Pancreas (tissue), 10 donors: ENCODE measurements at places on chromosomes 3 and 15. TPM values are rescaled to one million over a fixed set of nuclear protein-coding genes. Genes with fewer than 3 reads are reported as not detected.
A peak's percentile ranks its signal among the peaks of the same experiment; 100 is the strongest.

The MAN2A2 gene
- polyA plus RNA-seq = 57.2 TPM

The CRABP1 gene
- 11.8 TPM for polyA plus RNA-seq

DNA sequence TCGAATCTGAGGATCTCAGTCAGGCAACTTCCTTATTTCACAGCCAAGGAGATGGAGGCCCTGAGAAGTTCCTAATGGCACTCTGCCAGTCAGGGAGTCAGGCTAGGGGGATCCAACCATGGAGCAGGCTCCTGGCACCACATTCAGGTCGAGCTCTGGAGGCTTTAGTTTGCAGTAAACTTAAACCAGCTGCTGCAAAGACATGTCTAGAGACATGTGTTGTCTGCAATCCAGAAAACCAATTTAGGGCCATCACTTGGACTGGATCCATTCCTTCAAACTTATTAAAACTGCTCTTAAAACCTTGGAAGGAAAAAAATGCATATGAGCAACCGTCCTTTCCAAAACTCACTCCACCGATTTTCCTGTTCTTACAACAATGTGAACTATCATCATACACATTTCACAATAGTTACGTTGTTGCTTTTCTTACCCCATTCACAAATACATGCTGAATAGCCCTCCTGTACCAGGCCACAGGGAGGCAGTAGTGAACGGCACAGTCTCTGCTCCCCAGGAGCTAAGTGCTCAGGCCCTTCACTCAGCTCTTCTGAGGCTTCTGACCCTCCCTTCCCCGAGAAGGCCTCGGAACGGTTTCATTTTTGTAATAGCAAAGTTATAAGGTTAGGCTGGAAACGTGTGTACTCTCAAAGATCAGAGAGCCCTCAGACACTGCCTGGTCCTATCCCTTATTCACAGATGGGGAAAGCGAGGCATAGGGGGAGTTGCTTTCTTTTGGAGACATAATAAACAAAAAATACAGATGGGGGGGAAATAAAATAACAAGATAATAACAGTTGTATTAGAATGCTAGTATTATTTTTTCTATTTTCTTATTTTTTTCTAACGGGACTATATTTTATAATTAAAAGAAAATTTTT lies 20.1 kb downstream of the RFT1 start:
- no peak for DNase-seq

DNA sequence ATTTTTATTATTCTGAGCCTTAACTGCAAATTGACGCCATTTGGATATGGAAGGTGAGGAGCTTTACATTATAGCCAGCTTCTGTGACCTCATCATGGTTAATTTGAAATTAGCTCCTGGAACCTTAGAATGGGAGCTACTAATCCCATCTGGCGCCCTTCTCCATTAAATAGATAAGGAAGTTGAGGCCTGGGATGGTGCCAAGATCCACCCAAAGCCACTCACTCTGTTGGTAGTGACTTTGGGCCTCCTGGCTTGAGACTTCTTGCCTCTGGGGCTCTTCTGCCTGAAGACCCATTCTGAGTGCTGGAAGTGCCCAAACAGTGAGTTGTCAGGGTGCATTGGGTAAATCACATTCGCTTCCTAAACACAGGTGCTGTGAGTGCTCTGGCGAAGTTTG lies 12.0 kb upstream of the HMCES start:
- DNase-seq = peak; percentile 12

- DNase-seq = no peak
Observed at GRCh38 chr15:80242132-80242769, 9.8 kb downstream of the CTXND1 start.

DNA sequence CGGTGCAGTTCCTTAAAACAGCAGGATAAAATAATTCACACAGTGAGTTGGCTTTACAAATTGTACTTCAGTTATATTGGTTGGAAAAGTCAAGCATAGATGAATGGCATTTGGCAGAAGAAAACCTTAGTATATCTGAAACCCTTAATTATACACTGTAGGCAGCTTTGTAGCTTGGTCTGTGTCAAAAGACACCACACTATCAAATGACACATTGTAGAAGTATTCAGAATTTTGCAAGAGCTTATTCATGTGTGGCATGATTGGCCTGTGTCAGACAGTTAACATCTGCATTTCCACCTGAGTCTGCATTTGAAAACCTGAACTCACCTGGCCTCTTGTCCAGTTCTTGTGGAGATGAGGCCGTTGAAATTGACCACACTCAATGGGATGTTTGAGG lies 13.8 kb downstream of the TMEM266 start:
- DNase-seq = no peak

DNA sequence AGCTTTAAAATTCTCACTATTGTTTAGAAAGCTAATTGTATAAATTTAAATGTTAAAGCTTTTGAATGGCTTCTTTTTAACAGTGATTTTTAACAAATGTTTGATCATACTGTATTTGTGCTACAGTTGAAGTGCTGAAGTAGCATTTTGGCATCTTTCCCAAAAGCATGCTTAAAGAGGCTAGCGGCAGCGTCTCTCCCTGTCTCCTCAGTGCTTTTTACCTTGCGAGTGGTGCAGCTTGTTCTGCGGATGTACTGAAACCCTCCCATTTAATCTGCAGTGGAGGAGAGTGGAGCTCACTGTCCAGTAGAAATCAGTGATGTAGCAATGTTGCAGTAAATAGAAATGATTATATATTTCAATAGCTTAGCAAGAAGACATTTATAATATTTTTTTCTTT lies 43.7 kb downstream of the LRRC49 start:
- DNase-seq = no peak

DNA sequence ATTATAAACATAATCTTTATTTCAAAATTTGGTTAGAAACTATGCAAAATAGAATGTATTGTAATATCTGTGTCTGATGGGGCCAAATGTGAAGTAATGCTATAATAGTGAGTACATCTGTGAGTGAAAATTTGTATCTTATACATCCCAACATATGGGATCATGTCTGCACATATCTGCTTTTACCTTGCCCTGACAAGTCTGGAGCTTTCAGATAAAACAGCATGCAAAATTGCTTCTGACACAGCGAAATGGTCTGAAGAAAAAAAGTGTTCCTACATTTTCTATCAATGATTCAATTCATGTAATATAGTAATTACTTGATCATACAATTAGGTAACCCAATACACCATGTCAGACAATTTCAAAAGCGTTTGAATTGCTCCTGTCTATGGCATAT lies 58.1 kb upstream of the P3H2 start:
- no peak for DNase-seq

DNA sequence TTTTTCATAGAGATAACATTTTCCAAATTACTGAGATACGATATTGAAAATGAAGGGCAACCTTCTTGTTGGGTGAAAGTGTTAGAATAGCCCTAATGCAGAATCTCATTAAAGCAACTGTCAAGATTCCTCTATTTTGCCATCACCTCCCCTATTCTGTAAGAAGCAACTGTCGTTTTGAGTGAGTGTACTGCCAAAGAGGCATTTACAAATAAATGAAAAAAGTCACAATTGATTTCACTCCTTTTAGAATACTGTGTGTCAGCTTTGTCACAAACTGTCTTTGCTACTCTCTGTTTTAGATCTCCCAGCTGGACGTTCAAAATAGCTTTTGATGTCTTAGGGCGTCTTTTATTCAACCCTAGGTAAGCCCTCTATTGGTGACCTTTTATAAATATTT lies 322.8 kb upstream of the NAALADL2 start:
- DNase-seq = no peak

- DNase-seq = no peak
Observed at GRCh38 chr3:178189854-178190253, 346.4 kb upstream of the KCNMB2 start.

GRCh38 chr3:142852009-142852408 lies 36.9 kb downstream of the PCOLCE2 start:
- DNase-seq = no peak

- DNase-seq = no peak
Observed at GRCh38 chr3:153553605-153553945, 391.5 kb downstream of the RAP2B start.
